ENCODE measurements at places on chromosomes 3 and 15.

GRCh38 chr15:59160880-59161593, 45.6 kb upstream of the LDHAL6B start:
- no peak for DNase-seq

DNA sequence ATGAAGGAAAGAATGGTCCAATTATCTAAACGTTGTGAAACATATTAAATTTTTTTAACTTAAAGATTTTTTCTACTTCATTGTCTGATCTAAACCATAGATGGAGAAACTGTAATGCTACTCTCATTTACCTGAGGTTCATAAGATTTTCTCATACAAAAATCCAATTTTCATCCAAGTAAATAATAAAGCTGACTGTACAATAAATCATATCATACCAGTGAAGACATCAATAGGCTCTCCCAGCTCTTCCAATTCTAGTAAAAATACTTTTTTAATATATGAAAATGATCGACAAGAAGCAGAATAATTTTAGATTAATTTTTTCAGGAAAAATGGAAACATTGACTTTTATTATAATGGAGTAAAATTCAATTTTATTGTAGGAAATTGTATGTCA, 260.8 kb downstream of the GABRG3 start:
- DNase-seq: no peak

- DNase-seq: no peak
Measured at GRCh38 chr3:13647298-13648059, 98.6 kb downstream of the FBLN2 start.

DNA sequence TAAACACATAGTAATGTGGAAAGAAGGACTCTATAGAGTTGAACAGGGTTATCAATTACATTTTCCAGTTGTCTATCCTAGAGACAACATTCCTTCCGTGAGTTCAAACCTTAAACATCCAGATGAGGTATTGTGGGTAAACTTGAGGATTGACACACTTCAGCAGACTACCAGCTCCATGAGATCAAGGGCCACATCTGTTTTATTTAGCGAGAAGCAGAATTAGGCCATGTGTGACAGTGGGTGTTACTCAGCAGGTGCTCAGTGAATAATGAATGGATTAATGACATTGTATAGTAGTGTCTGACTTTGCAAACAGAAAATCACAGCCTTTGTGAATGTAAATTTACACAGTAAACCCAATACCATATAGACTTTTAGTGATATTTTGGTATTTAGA, 941.1 kb upstream of the CFAP20DC start:
- no peak for DNase-seq

DNA sequence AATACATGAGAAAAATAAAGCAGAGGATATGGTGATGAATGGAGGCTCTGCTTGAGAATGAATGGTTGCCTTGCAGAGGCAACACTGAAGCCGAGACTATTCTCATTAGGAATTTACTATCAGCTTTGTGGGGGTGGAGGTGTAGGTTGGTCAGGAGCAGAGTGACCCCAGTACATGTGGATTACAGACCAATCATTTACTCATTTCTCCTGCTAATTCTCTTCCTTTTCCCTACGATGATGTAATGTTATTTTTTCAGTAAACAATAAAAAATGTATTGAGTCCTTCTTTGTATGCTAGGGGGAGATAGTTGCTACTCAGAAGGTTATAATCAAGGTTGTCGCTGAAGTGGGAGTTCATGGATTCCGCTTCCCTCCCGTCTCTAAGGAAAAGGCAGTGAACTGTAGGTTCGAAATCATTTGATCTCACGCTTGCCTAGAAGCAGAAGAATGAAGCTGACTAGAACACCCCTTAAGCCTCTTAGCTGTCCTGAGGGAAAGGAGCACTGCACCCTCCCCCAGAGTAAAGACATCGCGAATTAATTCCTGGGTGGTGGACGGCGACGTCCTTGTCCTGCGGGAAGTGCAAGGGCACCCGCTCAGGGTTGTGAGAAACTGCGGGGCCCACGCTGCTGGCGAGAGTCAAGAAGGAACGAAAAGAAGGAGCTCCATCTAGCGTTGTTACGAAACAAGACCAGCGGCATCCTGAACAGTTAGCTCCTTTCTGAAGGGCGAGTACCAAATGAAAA, 213.2 kb upstream of the PFN2 start:
- DNase-seq: peak; percentile 50

GRCh38 chr3:177488740-177489139, 291.5 kb upstream of the TBL1XR1 start:
- DNase-seq: no peak

- no peak for DNase-seq
Measured at GRCh38 chr15:97547381-97547780, 413.1 kb upstream of the ARRDC4 start.

DNA sequence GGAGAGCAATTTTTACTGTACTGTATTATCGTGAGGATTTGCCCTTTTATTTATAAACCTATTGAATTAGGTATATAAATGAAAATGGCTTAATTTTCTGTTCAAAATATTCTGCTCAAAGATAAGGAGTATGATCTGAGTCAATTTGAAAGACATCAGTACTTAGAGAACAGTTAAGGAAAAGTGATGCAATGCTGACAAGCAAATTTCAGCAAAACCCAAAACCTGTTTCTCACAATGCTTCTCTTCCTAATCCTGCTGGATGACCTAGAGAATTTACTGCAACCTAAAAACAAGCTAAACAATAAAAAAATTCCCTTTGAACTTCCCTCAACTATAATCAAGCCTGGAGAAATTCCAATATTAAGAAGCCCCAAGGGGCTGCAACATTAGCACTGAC, 82.7 kb downstream of the RFX7 start:
- no peak for DNase-seq

DNA sequence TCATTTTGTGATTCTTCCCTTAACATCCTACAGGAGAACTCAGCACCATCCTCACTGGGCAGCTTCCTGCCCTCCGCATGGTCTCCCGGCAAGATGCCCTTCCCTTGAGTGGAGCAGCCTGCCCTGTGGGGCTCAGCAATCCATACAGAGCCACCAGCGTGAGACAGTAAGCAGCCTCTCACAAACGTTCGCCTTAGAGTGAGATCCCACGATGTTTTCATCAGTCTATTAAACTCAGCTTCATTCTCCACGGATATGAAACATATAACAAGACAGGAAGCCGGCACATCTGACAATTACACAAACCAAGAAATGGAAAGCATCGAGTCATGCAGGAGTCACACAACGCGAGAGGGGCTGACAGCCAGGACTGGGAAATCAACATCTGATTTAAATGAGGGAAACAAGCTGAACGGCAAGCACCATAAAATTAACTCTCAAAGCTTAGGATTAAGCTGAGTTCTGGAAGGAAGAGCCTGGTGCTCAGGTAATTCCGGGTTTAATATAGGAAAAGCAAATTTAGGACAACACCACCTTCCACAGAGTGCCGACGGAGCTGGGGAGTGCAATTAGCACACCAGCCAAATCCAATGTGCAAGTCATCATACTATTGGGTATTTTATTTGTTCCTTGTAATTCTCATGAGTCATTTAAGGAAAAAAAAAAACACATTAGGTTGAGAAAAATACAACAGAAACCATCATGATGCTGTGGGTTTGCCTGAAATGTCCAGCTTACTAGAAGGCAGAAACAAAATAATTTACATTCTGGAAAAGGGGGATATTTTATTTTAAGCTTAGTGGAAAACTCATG, 272.0 kb downstream of the OCA2 start:
- no peak for DNase-seq

GRCh38 chr15:36291501-36291900, 287.9 kb upstream of the CDIN1 start:
- no peak for DNase-seq

DNA sequence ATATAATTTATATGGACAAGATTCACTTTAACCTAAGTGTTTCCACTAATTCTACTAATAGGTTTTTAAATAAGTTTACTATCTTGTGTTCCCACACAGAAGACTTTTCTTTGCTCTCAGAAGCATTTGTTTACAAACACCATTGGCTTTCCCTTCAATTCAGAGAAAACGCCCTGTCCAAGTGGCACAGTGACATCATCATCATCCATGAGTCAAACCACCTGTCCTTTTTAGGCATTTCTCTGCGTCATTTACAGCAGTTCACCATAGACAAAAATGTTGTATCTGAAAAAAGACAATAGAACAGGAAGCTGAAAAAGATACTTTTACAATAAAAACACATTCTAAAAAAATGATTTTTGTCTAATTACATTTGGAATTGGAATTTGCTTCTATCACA, 9.3 kb upstream of the BCL2L10 start:
- DNase-seq: no peak

GRCh38 chr3:151236736-151237135, 33.7 kb upstream of the GPR171 start:
- no peak for DNase-seq

- DNase-seq: no peak
Measured at GRCh38 chr15:98289747-98290146, 329.2 kb downstream of the ARRDC4 start.

DNA sequence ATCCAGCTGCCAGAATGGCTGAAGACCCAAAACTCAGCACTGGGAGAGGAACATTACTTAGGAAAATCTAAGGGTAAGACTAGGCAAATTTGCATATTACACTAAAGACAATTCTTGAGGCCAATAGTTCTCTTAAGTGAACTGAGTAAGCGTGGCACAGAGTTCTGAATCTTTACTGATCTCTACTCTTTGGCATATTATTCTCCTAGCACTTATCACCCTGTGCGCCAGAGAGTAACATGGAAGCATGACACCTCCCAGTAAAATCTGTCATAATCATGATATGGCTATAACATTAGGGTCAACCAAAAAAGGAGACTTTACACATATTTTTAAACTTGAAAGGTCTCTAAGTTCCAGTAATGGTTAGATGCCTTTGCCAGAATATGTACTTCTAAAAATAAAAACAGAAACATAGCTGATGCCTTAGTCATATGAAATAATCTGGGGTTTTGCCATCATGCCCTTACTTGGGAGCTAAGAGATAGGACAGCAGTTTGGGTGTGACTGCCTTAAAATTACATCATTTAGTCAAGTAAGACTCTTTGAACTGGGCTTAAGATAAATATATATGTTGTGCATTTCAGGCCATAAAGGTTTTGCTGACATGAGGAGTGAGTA, 290.5 kb downstream of the PLCL2 start:
- no peak for DNase-seq

- DNase-seq: no peak
Measured at GRCh38 chr3:126524429-126524988, 554 bp downstream of the CHST13 start.

- DNase-seq: no peak
Measured at GRCh38 chr15:97998307-97999071, 38.0 kb downstream of the ARRDC4 start.

DNA sequence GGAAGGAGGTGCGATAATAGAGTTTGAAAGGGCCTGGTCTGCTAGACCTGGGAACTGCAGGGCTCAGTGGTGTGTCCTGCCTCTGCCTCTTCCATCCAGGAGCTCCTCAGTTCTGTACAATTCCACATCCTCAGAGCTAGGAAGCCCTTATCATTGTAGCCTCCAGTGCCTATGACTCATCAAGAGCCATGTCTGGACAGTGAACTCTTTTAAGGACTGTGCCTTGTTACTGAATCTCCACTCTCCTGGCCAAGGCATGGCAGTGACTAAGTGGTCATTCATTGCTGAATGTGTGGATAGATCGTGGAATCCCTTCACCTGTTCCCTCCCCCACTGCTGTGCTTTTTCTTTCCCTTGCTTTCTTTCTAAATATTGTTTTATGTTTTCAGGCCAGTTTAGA, 2.9 kb downstream of the TIMP4 start:
- no peak for DNase-seq

GRCh38 chr3:62587579-62588031, 214.3 kb upstream of the FEZF2 start:
- DNase-seq: no peak

DNA sequence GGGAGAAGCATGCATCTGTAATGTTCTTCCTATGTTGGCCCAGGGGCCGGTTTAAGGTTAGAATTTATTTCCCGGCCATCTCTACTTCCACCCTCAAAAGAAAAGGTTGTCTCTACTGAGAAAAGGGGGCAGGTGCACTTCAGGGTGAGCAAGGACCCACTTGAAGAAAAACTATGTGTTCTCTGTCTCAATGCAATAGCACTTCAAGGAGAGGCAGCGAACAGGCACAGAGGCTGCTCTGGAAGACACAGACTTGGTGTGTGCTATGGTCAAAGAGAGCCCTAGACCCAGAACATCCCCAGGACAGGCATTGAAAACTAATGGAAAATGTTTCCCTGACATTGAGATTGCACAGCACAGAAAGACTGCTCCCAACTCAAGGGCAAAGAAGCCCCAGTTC, 7.6 kb downstream of the MINDY4B start:
- no peak for DNase-seq

- DNase-seq: no peak
Measured at GRCh38 chr15:40807888-40808461, 702 bp upstream of the DNAJC17 start.

- DNase-seq: no peak
Measured at GRCh38 chr3:152719264-152719663, 115.7 kb upstream of the P2RY1 start.

GRCh38 chr3:7733933-7734332, 767.7 kb upstream of the LMCD1 start:
- DNase-seq: no peak

GRCh38 chr3:161132391-161132790, 27.2 kb upstream of the B3GALNT1 start:
- DNase-seq: no peak

DNA sequence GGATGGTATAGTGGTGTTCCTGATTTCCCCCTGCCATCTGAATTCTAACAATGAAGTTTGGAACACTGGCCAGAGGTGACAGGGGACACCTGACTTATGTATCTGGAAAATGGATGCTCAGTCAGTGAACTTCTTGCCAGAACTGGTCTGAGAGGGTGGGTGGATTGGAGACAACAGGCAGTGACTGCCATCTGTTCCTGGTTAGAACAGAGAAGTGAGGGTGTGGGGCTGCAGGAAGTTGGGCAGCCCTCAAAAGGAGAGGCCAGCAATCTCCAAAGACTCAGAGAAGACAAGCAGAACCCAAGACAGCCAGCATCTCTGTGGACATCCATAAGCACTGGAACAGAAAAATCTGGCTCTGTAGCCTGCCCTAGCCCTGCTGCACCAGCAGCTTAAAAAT, 50.5 kb downstream of the ANP32A start:
- no peak for DNase-seq
